ENCODE measurements at places on chromosomes 7 and 10. TPM values are rescaled to one million over a fixed set of nuclear protein-coding genes. Genes with fewer than 3 reads are reported as not detected.

STEAP2 gene
- 27.6 TPM for total RNA-seq

DOCK1 gene
- 34.5 TPM for total RNA-seq

SPDYE2 gene
- total RNA-seq = not detected

PRR15 gene
- total RNA-seq = 8.9 TPM

WNT16 gene
- not detected for total RNA-seq

NACAD gene
- total RNA-seq = 5.1 TPM

ANKRD16 gene
- 9.3 TPM for total RNA-seq

- no peak for DNase-seq
Measured at GRCh38 chr7:133742709-133743538, 384.2 kb upstream of the LRGUK start.

- no peak for DNase-seq
Measured at GRCh38 chr10:127963136-127963535, 56.2 kb downstream of the PTPRE start.

DNA sequence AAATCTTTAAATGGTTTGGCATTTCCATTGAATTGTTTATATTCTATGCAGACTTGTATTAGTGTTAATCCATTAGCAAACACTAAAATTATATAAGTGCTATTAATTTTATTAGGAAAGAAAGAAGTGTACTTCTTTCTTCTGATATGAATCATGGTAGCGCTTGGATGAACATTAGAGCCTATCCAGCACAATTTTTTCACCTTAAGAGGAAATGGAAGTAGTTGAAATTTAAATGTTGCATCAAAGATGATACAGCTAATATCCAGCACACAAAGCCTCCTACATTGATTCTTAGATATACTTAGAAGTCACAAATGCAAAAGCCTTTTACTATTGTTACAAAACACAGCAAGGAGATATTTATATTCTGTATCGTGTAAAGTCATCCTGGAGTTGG lies 174.5 kb downstream of the AHR start:
- DNase-seq = no peak

DNA sequence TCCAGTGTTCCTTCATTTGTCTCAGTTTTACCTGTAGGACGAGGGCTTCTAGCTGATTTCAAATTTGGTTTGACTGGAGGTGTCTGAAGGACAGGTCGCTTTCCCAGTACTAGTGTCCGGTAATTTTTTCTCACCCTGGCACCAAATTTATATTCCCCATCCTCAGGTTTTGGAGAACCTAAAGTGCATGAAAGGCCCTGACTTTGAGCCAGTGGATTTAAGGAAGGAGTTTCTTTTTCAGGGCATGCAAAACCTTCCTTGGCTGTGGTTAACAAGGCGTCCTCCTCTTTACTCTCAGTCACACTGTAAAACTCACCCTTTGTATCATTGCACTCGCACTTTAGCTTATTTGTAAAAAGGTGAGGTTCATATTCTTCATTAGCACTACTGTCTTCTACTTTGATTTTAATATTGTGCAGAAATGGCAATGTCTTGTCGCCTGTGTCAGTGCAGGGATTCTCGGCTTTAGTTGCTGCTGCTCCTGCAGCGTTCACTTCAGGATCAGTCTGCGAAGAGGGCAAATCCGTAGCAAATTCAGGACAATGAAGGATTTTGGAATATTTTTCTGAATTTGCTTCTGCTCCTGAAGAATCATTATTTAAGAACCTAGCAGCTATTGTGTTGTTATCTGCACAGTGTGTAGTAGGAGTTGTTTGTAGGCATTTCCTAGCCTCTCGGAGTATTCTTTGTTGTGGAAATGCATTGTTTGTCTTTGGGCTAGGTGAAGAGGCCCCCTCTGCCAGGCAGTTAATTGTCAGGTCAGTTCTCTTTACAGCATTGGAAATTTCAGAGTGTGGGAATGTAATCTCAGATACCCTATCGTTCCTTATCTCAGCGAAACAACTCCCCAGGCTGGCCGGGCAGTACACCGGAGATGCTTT lies 9.9 kb downstream of the SKIDA1 start:
- no peak for DNase-seq

DNA sequence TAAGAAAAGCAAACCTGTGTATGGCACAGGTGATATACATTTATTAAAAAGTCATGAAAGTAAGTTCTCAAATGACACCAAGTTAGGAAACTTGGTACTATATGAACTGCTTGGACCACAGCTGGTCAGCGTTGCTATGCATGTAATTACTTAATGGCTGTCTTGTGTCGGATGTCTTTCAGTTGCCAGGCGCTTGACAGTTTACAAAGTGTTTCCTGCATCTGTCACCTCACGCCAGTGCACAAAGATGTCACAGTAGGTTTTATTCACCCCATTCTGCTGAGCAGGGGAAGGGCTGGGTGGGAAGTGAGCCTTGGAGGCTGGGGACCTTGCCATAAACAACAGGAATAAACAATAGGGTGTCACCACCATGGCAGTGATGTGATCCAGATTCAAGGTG lies 35.8 kb downstream of the ADAM12 start:
- no peak for DNase-seq

DNA sequence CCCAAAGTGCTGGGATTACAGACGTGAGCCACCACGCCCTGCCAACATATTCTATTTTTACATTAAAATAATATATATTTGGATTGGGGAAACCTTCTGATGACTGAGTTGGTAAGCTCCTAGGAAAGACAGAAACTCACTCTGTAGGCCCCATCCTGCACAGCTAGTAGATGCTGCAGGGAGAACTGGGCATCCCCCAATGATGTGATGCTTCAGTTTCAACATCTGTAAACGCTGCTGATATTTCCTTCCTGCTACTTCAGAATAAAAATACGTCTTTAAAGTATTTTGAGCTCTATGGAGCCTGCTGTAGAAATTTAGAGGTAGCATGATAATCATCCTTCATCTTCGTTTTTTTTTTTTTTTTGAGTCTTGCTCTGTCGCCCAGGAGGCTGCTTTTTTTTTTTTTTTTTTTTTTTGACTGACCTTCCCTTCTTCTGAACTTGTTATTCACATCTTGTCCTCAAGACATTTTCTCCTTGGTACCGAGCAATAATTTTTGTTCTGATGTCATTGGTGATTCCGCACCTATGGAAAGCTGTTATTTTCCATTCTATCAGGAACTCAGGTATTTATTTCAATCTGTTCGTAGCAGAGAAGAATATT lies 21.8 kb upstream of the INPP5F start:
- no peak for DNase-seq

DNA sequence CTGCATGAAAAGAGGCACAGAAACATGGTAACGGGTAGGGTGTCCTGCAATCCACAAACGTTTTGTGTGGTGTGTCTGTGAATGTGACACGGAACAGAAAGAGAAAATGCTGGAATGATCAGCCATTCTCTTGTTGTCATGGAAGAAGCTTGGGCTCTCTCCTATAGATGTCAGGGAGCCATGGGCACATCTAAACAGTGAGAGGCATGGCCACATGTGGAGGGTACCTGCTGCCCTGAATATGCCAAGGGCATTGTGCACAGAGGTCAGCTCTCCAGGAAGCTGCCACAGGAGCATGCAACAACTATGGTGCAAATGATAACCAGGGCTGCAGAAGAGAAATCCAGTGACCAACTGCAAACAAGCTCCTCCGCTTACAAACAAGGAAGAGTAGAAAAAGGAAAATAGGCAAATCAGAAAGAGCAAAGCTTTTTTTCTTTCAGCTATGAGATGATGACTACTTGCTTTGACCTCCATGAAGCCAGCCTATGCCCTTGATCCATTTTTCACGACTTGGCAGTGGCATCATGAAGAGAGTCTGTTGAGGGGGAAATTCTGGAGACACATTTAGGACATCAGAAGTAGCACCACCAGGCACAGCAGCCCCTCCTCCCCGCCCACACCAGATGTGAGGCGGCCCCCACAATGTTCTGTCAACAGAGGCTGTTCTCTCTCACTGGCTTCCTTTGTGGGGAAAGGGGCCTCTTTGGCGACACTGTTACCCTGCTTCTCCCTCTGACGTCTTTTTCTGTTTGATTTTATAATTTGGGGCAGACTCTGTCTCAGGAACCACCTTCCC lies 4.8 kb upstream of the PDE1C start:
- no peak for DNase-seq

GRCh38 chr7:30921540-30922401 lies 10.1 kb downstream of the AQP1 start:
- DNase-seq = peak; percentile 8

GRCh38 chr7:16484453-16485158 lies 19.1 kb upstream of the SOSTDC1 start:
- DNase-seq = no peak

DNA sequence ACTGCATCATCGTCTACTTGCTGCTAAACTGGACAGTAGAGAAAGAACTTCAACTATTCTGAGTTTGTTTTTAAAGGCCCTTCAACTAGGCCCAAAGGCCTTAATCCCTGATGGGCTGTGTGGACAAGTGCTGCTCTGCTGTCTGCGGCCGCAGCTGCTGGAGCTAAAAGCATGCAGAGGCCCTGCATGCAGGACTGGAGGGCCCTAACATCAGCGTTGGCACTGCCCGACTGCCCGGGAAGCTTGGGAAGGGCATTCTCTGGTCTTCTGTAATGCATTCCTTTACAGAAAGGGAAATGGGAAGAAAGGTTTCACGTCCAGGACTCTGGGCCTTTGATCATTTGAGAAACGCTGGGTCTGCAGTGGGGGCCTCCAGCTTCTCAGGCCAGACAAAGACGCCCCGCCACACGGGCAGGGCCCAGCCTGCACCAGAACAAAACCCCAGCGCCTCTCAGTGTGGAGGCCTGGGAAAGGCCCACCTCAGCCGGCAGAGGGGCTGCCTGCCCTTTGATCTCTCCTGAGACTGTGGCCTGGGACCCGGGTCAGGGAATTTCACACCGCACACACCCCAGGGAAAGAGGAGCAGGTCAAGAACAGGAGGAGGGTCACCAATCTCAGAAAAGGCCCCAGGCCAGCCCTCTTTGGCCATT lies 229.3 kb downstream of the DNAJB6 start:
- DNase-seq = no peak

Data from ovary (tissue), 10 donors.